Activated T-helper 1 cell treated with anti-CD3 and anti-CD28 coated beads, Interleukin-2, amount 50 U/mL, for 16 hours (primary cell): ENCODE measurements at places on chromosomes 2 and 18.

DNA sequence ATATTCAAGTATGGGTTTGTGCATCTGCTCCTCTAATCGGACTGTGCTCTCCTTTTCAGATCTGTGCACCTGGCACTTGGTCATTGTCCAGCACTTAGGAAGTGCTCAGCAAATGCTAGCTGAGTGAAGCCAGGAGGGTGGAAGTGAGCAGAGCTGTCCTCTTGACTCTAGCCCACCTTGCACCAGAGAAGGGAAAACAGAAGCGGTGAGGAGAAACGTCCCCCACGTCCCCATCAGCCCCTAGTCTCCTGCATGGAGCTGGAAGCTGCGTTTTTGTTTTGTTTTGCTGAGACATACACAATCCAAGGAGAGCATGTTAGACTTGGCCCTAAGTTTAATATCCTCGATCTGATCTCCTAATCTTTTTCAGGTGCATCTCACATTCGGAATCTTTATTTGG lies 73.6 kb downstream of the EN1 start:
- DNase-seq, result no peak

DNA sequence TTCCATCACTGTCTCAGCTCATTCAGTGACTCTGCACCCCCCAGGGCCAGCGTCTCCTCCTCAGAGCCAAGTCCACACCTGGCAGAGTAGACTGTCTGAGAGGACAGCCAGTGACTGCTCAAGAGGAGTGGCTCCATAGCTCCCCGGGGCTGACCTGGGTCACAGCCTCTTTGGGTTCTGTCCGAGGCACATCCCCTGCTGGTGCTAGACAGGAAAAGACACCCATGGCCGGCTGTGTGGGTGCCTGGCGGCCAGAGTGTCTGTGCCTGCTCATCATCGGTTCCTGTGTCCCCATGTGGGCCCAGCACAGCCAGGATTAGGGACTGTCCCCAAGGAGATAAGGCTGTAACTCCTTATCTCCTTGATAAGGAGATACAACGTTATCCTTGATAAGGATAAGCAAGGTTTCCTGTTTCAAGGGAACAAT lies 3.5 kb upstream of the CROCC2 start:
- no peak for DNase-seq

GRCh38 chr2:122831649-122832048 lies 1076.2 kb downstream of the TSN start:
- DNase-seq, result no peak

DNA sequence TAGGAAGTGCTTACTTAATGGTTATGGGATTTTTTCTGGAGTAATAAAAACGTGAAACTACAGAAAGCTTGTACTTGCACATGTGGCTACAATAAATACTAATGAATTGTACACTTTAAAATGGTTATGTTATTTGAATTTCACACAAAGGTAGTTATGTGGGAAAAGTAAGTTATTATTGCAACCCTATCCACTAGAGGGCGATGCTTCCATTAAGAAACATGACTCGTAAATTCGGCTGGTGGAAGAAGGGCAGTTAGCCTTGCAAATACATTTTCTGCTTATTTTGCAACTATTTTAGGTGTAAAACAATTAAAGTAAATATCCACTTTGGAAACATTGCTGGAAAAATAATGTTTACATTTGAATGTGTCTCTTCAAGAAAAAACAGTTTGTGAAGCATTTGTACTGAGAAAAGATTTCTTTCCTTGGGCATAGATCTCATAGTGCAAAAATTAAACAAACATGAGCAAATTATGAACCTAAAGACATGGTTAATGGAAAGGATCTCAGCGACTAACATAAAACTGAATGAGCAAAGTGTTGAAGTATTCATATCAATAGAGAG lies 68.1 kb upstream of the CSRNP3 start:
- no peak for DNase-seq

- DNase-seq, result no peak
Measured at GRCh38 chr18:56962322-56962721, 184.6 kb upstream of the BOD1L2 start.

DNA sequence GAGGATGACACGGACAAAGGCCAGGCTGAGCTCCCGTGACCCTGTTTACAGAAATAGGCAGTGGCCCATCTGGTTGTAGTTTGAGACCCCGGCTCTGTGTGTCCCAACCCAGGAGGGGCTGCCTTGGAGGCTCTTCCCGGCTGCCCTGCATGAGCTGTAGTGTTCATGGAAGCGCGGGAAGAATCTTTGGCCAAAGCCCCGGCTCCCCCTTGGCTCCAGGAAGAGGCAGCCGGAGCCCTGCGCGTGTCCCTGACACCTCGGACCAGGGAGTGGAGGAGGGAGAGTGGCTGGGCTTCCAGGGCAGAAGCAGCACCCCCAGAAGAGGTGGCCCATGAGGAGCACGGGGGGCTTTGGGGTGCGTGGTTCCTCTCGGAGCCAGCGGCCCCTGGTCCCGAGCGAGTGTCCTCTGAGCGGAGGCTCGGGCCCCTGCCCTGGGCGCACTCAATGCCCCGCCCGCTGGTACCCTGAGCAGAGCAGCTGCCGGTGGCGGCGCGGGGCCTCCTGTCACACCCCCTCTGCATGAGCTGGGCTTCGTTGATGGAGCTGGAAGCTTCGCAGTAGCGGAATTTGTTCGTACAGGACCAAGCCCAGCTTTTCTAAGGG lies 21.7 kb downstream of the GPR35 start:
- DNase-seq, result no peak

DNA sequence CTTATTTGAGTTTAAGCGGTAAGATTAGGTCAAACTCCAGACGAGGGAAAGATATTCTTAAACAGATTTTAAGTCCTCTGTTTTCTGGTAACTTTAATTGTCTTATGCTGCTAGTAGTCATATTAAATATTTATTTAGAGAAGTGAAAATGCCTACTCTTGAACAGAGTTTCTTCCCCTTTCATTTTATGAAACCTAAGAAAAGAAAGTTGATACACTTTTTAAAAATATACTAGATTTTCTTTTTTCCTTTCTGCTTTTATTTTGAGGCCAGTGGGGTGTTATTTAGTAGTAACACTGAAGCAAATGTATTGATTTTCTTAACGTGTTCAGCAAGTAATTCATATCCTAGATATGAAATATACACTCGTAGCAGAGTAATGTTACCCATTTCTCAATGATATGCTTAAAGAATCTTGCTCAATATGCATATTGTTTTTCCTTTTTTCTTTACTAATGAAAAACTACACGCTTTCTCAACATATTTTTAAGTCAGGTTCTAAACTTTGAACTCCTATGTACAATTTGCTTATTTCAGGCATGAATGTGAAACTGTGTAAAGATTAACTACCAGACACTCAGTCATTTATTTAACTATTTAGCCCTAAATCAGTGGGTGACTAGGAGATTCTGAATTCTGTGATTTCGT lies 691 bp downstream of the KYNU start:
- DNase-seq, result no peak

GRCh38 chr18:21550510-21550970 lies 50.0 kb downstream of the ESCO1 start:
- no peak for DNase-seq

DNA sequence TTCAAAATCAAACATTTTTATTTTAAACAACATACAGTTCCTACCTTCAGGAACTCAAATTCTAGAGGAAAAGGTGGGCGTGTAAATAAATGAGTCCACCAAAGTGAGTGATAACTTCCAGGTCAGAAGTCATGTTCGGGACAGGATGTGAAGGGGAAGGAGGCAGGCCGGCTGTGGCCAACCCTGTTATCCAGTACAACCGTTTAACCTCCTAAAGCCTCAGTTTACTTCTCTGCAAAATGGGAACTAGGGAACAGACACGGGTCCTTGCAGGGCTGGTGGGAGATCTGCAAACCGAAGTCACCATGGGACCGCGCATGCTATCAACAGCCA lies 373 bp downstream of the EIPR1 start:
- DNase-seq, result no peak

DNA sequence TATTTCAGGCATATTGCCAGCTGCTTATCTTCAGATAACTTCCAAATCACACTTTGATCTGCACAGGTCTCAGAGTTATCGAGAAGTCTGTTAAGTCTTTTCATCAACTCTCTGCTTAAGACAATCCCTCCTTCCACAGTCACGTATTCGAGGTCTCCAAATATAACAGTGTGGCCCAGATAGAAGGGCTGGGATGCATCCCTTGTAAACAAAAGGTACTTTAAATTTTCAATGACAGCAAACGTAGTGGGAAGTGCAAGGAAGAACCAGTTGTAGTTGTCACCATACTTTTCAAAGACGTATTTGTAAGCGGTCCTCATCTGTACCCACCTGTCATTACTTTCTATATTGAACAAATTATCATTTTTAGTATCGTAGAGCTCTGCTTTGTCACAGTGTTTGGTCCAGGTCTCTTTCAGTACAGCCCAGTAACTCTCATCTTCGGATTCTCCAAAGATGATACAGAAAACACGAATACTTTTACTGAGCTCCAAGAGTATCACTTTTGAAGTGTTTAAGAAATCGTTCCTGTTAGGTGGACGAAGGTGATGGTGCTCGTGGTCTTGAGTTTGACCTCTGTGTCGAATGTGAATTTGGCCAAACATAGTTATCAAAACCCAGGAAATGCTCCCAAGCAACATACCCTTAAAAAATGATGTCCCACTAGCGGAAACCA lies 445 bp downstream of the C1GALT1C1L start:
- DNase-seq, result no peak

- no peak for DNase-seq
Measured at GRCh38 chr2:22403748-22404147, 981.2 kb upstream of the KLHL29 start.

DNA sequence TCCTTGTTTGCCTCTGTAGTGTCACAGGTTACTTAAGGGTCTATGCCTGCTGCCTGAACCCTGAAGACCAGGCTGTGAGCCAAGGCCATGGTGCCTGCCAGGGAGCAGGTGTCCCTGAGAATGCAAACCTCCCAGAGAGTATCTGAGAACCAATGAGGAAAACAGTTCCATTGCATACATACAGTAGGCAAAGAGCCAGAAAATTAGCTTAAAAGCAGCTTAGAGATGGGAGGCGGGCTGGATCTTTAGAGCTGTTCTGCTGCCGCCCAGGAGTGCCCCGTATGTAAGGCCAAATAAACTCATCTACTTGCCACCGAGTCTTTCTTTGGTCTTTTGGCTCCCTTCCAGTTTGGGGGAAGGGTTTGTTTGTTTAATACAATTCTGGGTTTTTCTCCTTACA lies 327.9 kb downstream of the CLIP4 start:
- no peak for DNase-seq

GRCh38 chr18:6058941-6059340 lies 163.6 kb upstream of the TMEM200C start:
- DNase-seq, result no peak

GRCh38 chr2:80026040-80026729 lies 278.4 kb downstream of the LRRTM1 start:
- no peak for DNase-seq

DNA sequence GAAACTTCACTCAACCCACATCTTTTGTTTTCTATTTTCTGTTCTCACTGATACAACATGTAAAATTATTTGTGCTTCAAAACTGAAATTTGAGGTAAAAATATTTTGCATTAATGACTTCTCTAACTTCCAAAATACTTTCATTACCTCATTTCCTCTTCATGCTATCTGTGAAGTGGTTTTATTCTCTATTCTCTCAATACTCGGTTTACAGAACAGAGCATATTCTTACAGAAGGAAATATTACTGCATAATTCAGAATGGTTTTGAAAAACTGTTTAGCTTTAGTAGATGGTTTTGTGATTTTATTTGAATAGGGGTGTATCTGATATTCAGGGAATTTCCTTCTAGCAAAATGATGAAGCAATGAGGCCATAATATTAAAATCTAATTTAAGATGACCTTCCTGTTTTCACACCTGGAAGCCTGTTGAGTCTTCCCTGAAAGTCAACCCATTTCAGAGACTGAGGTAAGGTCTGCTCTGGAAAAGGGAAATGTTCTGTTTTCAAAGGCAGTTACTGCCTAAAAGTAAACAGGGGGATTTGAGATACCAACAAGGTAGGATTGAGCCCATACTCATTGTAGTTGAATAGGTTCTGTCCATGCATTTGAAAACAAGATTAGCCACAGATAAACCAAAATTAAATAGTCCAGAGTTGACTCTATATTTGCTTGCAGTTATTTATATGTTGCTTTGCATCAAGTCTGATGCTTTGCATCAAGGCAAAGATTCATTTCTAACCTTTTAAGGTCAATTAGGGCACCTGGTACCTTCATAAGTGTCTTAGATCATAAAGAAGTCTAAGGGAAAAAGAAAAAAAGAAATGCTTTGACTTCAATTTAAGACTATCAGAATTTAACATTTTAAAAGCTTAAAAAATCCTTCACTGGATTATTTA lies 50.8 kb upstream of the PEX13 start:
- DNase-seq, result no peak

DNA sequence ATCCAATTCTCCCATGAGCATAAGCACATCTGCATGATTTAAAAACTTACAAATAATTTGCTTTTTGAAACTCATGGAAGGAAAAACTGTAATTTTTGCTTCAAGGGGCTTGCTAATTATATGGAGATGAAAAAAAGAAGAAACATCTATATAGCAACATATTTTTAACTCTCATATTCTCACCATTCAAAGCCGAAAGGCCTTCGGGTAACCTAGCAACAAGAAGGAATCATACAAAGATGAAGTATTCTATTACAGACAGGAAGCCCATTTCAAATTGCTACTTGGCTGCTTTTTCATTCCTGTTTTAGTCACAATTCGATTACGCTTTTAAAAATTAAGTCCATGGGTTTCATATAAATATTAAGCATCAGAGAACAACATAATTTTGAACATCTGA lies 39.2 kb upstream of the RNU4ATAC start:
- DNase-seq, result no peak

GRCh38 chr2:69847068-69847828 lies 17.8 kb downstream of the GMCL1 start:
- DNase-seq, result no peak

- DNase-seq, result no peak
Measured at GRCh38 chr2:85667561-85668008, 414 bp downstream of the SFTPB start.

DNA sequence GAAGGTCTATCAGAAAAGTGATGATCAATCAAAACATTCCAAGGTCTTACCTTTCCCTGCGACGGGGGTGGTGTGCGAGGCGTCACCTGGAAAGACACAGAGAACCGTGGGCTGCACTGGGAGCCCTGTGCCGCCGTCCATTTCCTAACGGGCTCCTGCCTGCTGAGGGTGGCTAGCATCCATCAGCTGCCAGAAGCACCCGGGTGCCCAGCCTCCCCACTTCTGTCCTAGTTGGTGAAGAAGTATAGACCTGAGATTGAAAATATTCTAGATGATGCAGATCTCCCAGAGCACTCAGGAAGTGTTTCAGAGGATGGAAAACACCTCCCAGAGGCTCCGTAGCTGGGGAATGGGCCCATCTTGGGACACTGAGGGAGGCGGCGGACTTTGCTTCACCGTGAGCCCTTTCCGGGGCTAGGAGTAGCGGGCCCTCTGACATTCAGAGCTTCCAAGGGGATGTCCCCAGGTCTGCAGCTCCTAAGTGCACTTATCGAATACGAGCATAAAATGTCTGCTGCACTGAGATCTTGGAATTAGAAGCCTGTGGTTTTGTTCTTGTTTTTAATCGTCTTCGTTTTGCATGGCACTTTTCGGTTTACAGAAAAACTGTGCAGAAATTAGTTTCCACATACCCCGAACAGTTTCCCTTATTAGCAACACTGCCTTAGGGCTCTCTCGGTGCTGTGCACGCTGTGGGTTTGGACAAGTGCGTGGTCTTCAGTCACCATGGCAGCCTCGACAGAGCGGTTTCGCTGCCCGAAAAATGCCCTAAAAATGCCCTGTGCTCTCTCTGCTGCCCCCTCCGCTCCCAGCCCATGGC lies 143.5 kb downstream of the MBP start:
- DNase-seq, result no peak

- DNase-seq, result no peak
Measured at GRCh38 chr18:69161383-69162028, 239.2 kb upstream of the DOK6 start.

- no peak for DNase-seq
Measured at GRCh38 chr18:79545736-79546171, 133.8 kb upstream of the CTDP1 start.
